ENCODE measurements at places on chromosomes 16 and 17. TPM values are rescaled to one million over a fixed set of nuclear protein-coding genes. Genes with fewer than 3 reads are reported as not detected.

- peaks cover 3% of the 10 kb centered on the region for H3K36me3 ChIP-seq
- H3K4me3 ChIP-seq, result no peak overlapping the region
- DNase-seq, result no peak
- H3K27ac ChIP-seq, result no peak overlapping the region
- no peaks in the 10 kb centered on the region for H3K4me1 ChIP-seq
Measured at GRCh38 chr16:84314373-84314772, 19.7 kb downstream of the WFDC1 start.

- H3K27ac ChIP-seq, result peak overlapping the region; percentile 14
- H3K4me3 ChIP-seq, result no peak overlapping the region
- DNase-seq, result no peak
- peaks cover 66% of the 10 kb centered on the region for H3K27me3 ChIP-seq
Measured at GRCh38 chr16:48105976-48106375, 49.8 kb downstream of the ABCC12 start.

The LLGL1 gene
- total RNA-seq, result 14.6 TPM

- peaks cover 28% of the 10 kb centered on the region for H3K4me1 ChIP-seq
- H3K4me3 ChIP-seq, result peak within 1 kb of the TSS; percentile 85
- peak; percentile 55 for DNase-seq
- no peaks in the 10 kb centered on the region for H3K27me3 ChIP-seq
- no peaks in the 10 kb centered on the region for H3K36me3 ChIP-seq
- H3K27ac ChIP-seq, result peak within 1 kb of the TSS; percentile 69
Measured at GRCh38 chr17:4903051-4903818, at the start of gene CHRNE. Gene CHRNE, minus strand, starts transcription at chr17:4903098. Its CDS starts 35 bp downstream, at chr17:4903063.

The HSD3B7 gene
- 0.21 TPM for total RNA-seq

- H3K4me1 ChIP-seq, result peaks cover 20% of the 10 kb centered on the region
- H3K27ac ChIP-seq, result no peak overlapping the region
- DNase-seq, result no peak
- H3K27me3 ChIP-seq, result peaks cover 48% of the 10 kb centered on the region
- H3K4me3 ChIP-seq, result no peak overlapping the region
Measured at GRCh38 chr17:47879028-47879585, 16.9 kb upstream of the SP2 start.

DNA sequence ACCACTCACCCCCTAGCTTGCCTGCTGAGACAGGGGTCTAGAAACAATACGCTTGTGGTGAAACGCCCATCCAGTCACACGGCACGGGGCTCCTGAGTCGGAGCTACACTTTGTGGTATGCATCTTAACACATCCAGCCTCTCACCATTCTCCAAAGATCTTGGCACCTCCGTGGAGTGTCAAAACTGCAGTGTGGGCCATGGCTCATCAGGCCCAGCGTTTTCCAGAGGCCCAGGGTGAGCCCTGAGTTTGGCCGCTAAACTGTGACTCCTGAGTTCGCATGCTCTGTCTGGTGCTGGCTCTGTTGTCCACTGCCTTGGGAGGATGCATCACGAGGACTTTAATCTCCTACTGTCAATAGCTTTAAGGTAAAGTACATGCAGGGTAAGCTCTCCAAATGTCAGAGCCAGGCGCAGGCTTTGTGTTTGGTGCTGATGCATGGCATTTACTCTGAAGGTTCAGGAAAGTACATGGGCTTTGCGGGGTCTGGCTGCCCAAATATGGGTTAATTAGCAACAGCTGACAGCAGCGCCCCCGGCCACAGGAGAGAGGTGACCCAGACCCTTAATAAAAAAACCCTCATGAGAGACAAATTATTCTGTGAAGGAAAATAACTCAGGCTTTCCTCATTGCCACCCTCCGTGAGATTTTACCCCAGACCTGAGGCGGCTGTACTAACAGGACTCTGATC is 118.4 kb downstream of the CCDC182 start:
- no peaks in the 10 kb centered on the region for H3K27me3 ChIP-seq
- H3K4me1 ChIP-seq, result peaks cover 15% of the 10 kb centered on the region
- peaks cover 8% of the 10 kb centered on the region for H3K36me3 ChIP-seq
- no peak overlapping the region for H3K27ac ChIP-seq
- no peak overlapping the region for H3K4me3 ChIP-seq
- DNase-seq, result no peak

- no peaks in the 10 kb centered on the region for H3K27me3 ChIP-seq
- H3K27ac ChIP-seq, result no peak overlapping the region
- no peak for DNase-seq
- peaks cover 4% of the 10 kb centered on the region for H3K4me1 ChIP-seq
- H3K36me3 ChIP-seq, result no peaks in the 10 kb centered on the region
- no peak overlapping the region for H3K4me3 ChIP-seq
Measured at GRCh38 chr16:1121601-1122397, 25.8 kb upstream of the C1QTNF8 start.

The MC1R gene
- total RNA-seq, result 13.8 TPM

GRCh38 chr17:50365649-50366393 is 7.2 kb downstream of the MRPL27 start:
- H3K36me3 ChIP-seq, result peaks cover 5% of the 10 kb centered on the region
- H3K27me3 ChIP-seq, result no peaks in the 10 kb centered on the region
- peaks cover 14% of the 10 kb centered on the region for H3K4me1 ChIP-seq
- no peak overlapping the region for H3K27ac ChIP-seq
- no peak for DNase-seq
- no peak overlapping the region for H3K4me3 ChIP-seq

The UMOD gene
- total RNA-seq, result not detected

The FBXL16 gene
- 35.3 TPM for total RNA-seq

The WNT3 gene
- not detected for total RNA-seq

The GFAP gene
- not detected for total RNA-seq

The RECQL5 gene
- total RNA-seq, result 24.1 TPM

GRCh38 chr16:4515611-4516233 is 22.9 kb downstream of the CDIP1 start:
- H3K27me3 ChIP-seq, result no peaks in the 10 kb centered on the region
- H3K4me3 ChIP-seq, result peak overlapping the region; percentile 72
- peak overlapping the region; percentile 89 for H3K27ac ChIP-seq
- DNase-seq, result no peak

- peak overlapping the region; percentile 95 for H3K27ac ChIP-seq
- DNase-seq, result no peak
- peaks cover 41% of the 10 kb centered on the region for H3K4me1 ChIP-seq
- no peaks in the 10 kb centered on the region for H3K27me3 ChIP-seq
Measured at GRCh38 chr17:78664476-78665386, 87.5 kb upstream of the DNAH17 start.

The ASGR1 gene
- total RNA-seq, result 0.92 TPM

The CBLN1 gene
- total RNA-seq, result not detected

DNA sequence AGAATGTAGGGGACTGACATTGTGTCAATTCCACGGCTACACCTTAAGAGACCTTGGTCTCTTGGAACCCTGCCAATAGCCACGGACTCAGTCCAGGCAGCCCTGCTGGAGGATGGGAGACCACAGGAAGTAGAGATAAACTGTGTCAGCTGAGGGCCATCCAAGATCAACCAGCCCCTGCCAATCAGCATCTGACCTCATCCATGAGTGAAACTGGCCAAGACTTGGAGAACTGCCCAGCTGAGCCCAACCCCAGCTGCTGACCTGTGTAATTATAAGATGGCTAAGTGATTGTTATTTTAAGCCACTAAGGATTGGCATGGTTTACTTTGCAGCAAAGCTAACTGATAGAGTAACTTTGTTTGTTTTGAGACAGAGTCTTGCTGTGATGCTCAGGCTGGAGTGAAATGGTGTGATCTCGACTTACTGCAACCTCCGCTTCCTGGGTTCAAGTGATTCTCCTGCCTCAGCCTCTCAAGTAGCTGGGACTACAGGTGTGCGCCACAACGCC is 13.3 kb upstream of the YWHAE start:
- no peaks in the 10 kb centered on the region for H3K27me3 ChIP-seq
- no peak for DNase-seq
- no peak overlapping the region for H3K27ac ChIP-seq
- H3K36me3 ChIP-seq, result peaks cover 3% of the 10 kb centered on the region

DNA sequence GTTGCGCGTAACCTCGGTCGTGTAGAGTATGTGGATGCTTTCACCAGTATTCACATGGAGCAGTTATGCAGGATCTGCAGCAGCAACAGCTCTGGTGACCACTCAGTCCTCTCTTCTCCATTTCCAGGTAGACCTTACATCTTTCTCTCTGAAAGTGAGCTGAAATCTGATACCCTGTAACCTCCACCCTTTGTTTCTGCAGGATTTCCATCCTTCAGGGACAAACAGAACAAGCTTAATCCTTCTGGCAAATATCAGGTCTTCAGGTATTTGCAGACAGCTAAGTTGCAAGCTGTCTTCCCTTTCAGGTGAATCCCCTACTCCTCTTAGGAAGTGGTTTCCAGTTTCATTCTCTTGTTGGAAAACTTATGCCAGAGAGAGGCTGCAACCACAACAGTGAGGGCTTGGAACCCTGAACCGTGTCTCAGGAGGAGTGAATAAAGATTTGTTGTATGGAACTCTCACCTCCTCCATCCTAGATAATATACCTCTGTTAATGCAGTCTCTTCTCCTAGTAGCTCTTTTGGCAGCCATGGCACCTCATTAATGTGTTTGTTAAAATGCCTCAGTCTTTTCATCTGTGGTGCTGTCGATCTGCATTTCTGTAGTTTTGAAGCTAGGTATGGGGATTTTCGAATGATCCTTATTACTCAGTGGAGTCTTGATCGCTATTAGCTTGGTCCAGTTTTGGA is 172.5 kb downstream of the PRKCA start:
- H3K27me3 ChIP-seq, result no peaks in the 10 kb centered on the region
- H3K36me3 ChIP-seq, result peaks cover 8% of the 10 kb centered on the region
- H3K4me1 ChIP-seq, result peaks cover 17% of the 10 kb centered on the region
- no peak overlapping the region for H3K4me3 ChIP-seq
- H3K27ac ChIP-seq, result no peak overlapping the region

DNA sequence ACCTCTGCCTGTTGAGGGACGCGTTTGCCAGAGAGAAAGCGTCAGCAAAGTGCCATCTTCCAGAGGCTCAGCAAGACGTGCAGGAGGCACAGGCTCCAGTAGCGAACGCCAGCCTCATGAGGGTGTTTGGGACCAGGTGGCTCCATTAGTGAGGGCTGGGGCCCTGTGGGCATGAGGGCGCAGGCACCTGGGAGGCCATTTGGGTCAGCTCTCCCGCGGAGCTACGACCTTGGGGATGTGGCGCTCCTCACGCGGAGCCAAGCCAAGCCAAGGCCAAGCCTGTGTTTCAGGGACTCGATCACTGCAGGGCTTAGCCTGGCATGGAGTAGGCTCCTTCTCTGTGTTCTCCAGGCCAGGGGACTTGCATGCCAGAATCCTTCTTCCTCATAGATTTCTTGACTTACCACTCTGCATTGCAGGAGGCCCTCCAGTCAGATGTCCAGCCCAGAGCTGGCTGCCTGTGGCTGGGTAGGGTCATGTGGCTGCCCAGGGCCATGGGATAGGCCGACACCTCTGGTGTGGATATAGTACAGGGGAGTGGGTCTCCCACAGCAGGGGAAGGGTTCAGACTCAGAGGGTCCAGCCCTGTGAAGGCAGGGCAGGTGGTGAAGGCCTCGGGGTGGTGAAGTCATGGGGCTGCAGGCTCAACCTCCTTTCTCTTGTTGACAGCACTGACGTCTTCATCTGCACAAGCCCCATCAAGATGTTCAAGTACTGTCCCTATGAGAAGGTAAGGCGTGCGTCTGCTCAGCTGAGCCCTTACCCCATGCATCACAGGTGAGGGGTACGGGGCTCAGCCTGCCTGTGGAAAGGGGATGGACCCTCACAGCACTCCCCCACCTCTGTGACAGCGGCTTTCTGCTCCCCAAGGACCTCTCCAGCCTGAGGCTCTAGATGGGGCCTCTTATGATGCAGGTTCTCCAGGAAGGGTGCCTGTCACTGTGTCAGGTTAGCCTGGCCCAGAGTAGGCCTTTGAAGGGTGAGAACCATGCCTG is 19.6 kb downstream of the NT5M start:
- H3K4me1 ChIP-seq, result peaks cover 2% of the 10 kb centered on the region
- H3K27me3 ChIP-seq, result no peaks in the 10 kb centered on the region
- H3K36me3 ChIP-seq, result no peaks in the 10 kb centered on the region
- H3K27ac ChIP-seq, result no peak overlapping the region

- peaks cover 8% of the 10 kb centered on the region for H3K36me3 ChIP-seq
- DNase-seq, result no peak
- no peaks in the 10 kb centered on the region for H3K27me3 ChIP-seq
- no peak overlapping the region for H3K4me3 ChIP-seq
- no peak overlapping the region for H3K27ac ChIP-seq
Measured at GRCh38 chr17:8365143-8365542, 11.4 kb downstream of the KRABD2 start.

- no peak for DNase-seq
- peaks cover 2% of the 10 kb centered on the region for H3K36me3 ChIP-seq
- H3K4me3 ChIP-seq, result peak overlapping the region; percentile 73
- H3K27me3 ChIP-seq, result no peaks in the 10 kb centered on the region
- peaks cover 63% of the 10 kb centered on the region for H3K4me1 ChIP-seq
Measured at GRCh38 chr16:68091380-68092261, 6.5 kb downstream of the NFATC3 start.

DNA sequence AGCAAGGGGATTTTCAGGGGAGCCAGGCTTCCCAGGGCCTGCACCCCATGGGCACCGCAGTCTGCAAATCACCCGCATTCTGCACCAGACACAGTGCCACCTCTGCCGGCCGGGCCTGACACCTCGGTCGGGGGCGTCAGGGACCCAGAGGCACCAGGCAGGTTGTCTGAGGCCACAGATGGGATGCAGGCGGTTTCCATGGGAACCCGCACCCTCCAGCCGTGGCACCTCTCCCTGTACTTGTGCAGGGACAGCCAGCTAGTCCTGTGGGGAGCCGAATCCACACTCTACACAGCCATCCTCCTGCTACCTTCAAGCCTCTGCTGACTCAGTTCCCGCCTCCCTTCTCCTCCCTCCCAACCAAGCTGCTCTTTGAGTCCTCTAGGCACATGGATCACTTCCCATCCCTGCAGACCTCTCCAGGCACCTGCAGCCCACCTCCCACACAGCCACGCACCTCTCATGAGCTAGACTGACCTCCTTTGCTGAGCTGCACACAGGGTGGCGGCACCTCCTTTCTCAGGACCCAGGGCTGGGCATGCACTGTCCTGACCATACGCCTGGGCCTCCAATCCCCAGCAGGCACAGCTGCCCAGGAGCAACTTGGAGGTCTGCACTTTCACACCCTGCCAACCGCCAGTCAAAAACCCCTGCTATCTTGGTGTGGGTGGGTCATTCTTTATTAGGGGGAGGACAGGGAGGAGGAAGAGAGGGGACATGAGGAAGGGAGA is 119.5 kb downstream of the C16orf78 start:
- H3K36me3 ChIP-seq, result peaks cover 4% of the 10 kb centered on the region
- H3K27me3 ChIP-seq, result peaks cover 18% of the 10 kb centered on the region
- no peak for DNase-seq

GRCh38 chr17:27380551-27380950 is 75.7 kb upstream of the KSR1 start:
- H3K4me3 ChIP-seq, result no peak overlapping the region
- H3K4me1 ChIP-seq, result peaks cover 6% of the 10 kb centered on the region

- peaks cover 6% of the 10 kb centered on the region for H3K36me3 ChIP-seq
- H3K4me3 ChIP-seq, result no peak overlapping the region
- H3K4me1 ChIP-seq, result peaks cover 17% of the 10 kb centered on the region
- no peaks in the 10 kb centered on the region for H3K27me3 ChIP-seq
- DNase-seq, result no peak
Measured at GRCh38 chr17:2123375-2124251, 68.7 kb downstream of the HIC1 start.
